CMK (cell line): ENCODE measurements at places on chromosomes 7 and 10.

DNA sequence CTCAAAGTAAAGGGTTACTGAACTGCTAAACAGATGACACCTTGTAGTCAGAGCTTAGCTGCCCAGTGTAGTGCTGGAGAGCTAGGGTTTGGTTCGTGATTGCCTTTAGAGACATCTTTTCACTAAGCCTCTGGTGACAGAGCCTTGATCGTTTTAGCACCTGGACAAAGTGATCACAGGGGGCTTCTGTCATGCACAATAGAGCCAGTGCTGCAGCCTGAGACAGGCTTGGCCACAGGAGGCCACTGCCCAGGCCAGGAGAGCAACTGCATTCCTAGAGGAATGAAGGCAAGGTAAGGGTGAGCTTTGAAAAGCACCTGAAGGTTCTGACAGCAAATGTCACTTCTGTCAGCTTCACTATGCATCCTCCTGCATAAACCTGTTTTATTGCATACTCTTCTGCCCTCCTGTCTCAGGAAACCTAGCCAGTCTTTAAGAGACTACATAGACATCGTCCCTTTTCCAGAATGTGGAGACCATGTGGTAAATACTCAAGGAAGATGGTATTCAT lies 122.9 kb downstream of the NPY start:
- DNase-seq = no peak

- no peak for DNase-seq
These were observed 196.7 kb downstream of the HGF start for GRCh38 chr7:81573128-81573527.

GRCh38 chr10:120969219-120969645 lies 118.1 kb downstream of the WDR11 start:
- DNase-seq = no peak

- no peak for DNase-seq
These were observed 31.2 kb downstream of the GSTO2 start for GRCh38 chr10:104300002-104300735.

- no peak for DNase-seq
These were observed 12.8 kb downstream of the HECTD2 start for GRCh38 chr10:91422915-91423314.

- no peak for DNase-seq
These were observed 69.0 kb upstream of the ZNF479 start for GRCh38 chr7:57201021-57201894.

DNA sequence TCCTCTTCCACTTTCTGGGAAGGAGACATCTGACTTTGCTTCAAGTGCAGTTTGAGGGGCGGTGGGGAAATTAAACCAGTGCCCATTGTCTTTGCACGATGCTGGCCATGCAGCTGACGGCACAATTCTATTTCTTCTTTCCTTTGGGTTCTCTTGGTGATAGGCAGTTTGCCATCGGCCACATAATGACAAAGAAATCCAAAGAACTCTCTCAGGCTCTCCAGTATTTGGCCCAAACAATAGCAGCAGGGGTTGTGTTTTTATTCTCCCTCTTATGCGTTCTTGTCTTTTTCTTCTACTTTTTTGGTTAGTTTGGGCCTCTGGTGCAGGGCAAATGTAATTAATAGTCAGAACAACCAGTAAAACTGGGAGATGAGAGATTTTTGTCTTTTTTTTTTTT lies 147.0 kb downstream of the EMX2 start:
- DNase-seq = no peak

- DNase-seq = peak; percentile 60
These were observed 119.5 kb downstream of the RNF216 start for GRCh38 chr7:5661942-5662341.

GRCh38 chr10:85979598-85979997 lies 387.0 kb downstream of the GRID1 start:
- DNase-seq = no peak

DNA sequence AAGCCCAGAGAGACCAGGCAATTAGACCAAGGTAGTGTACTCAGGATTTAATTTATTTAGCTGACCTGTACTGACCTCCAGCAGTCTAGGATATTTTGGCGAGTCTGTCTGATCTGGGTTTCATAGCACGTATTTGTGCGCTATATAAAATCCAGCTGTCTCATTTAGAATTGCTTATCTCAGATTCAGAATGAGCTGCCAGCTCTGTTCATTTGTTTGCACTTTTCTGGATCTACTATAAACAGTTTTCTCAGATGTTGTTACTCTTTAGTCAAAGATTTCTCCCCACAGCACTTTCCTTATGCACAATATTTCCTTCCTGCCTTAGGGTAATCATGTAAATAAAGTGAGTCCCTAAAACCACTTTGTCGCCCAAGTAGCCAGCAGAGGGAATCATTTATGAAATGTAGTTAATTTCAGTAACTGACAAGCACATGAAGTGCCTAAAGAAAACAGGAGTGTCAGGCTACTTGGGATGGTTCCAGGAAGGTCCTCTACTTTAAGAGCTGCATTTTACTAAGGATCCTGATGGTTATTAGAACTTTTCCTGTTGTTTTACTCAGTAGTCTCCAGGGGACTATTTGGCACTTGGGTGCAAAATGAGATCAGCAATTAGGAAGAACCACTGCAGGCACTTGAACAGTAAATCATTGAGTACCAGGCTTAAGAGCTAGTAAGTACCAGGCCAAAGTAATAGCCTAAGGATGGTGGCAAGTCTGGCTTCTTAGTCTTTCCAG lies 226.4 kb downstream of the TWIST1 start:
- DNase-seq = no peak

GRCh38 chr7:25485026-25485425 lies 256.7 kb upstream of the NPVF start:
- no peak for DNase-seq

DNA sequence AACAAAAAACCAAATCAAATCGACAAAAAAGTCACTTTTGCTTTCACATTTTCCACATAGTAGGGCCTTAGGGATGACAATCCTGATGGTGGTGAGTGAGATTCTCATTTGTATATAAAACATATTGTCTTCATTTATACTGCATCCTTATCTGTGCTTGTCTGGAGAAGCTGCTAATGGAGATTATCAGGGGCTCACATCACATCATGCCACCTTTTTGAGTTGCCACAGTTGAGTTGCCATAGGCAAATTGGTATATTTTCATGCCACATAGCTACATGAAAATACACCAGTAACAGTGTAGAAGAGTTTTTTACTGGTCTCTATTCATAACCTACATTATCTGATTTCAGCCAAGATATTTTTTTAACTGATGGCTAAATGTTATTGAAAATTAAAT lies 85.3 kb downstream of the CNTNAP2 start:
- no peak for DNase-seq

DNA sequence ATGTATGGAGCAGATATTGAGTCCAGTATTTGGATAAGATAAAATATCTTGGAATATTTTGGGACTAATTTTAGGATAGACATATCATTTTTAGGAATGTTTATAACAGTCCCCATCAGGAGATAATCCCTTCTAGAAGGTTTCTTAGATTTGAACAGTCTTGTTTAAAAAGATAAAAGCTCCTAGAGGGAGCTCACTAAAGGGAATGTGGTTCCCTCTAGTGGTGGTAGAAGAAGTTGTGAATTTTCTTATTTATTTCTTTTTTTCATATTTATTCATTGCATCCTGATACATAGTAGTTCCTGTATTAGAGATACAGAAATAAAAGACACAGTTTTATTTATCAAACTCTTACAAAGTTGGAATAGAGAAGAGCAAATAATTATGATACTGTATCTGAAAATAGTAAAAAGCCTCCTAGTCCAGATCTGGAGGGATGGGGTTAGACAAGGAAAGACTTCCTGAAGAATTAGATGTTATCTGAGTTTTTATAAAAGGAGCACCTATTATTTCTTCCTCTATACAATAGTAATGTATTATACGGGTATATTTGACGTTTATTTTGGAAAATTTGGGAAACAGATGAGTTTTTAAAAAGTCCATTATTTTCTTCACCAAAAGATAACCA lies 24.5 kb upstream of the KLF14 start:
- DNase-seq = no peak

- DNase-seq = no peak
These were observed 314.1 kb upstream of the C7orf33 start for GRCh38 chr7:148276314-148277041.

GRCh38 chr7:77827999-77828398 lies 29.4 kb downstream of the PHTF2 start:
- no peak for DNase-seq

DNA sequence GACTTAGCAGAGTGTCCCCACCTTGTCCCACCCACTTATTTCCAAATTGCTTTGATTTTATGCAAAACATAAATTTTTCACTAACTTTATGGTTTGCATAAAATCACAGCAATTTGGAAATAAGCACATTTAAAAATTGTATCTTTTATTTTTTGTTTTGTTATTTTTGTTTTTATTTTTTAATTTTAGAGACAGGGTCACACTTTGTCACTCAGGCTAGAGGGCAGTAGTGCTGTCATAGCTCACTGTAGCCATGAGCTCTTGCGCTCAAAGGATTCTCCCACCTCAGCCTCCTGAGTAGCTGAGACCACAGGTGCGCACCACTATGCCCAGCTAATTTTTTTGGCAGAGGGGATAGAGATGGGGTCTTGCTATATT lies 43.2 kb downstream of the APBB1IP start:
- DNase-seq = no peak

GRCh38 chr10:112140110-112140970 lies 43.2 kb downstream of the GPAM start:
- DNase-seq = peak; percentile 42

- no peak for DNase-seq
These were observed 37.0 kb downstream of the WNT2 start for GRCh38 chr7:117285826-117286225.

DNA sequence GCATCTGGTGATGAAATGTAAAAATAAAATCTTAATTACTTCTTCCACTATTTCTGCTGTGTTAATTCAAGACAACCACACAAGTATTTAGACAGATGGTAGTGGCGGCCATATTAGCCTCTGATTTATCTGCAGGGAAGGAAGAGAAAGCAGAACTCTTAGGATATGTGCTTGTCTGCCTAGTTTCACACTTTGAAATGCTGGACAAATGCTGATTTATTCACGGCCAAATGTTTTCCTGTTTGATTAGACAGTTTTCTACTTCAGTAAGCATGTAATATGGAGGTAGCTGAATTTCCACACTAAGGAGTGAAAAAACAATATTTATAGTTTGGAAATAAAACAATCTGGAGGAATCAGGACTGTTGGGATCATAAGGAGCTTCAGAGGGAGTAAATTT lies 158.1 kb downstream of the AGMO start:
- DNase-seq = no peak

GRCh38 chr10:66819691-66820090 lies 106.1 kb upstream of the LRRTM3 start:
- no peak for DNase-seq

- peak; percentile 65 for DNase-seq
These were observed at the start of gene KDM7A for GRCh38 chr7:140176811-140177702. Gene KDM7A, minus strand, starts transcription at chr7:140176983. Its CDS starts 46 bp downstream, at chr7:140176937.

GRCh38 chr10:130407052-130407451 lies 270.9 kb downstream of the GLRX3 start:
- no peak for DNase-seq

DNA sequence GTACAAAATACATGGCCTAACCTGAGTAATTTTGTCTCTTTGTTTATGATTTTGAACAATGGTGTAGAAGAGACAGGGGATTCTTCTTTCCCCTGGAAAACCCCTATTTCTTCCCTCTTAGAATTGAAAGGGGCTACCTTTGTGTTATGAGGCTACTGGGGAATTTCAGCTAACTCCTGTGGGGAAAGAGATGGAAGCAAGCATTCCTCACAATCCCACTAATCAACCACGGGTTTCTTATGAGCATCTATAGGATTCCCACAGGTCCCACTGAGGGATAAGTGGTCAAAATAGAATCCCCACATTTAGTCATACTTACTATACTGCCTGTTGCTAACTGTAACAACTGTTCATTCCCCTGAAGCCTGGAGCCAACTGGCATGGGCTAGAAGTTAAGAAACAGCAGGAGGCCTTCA lies 32.2 kb upstream of the ITGB8 start:
- DNase-seq = no peak

- no peak for DNase-seq
These were observed 10.1 kb downstream of the KCNIP2 start for GRCh38 chr10:101833466-101833865.

DNA sequence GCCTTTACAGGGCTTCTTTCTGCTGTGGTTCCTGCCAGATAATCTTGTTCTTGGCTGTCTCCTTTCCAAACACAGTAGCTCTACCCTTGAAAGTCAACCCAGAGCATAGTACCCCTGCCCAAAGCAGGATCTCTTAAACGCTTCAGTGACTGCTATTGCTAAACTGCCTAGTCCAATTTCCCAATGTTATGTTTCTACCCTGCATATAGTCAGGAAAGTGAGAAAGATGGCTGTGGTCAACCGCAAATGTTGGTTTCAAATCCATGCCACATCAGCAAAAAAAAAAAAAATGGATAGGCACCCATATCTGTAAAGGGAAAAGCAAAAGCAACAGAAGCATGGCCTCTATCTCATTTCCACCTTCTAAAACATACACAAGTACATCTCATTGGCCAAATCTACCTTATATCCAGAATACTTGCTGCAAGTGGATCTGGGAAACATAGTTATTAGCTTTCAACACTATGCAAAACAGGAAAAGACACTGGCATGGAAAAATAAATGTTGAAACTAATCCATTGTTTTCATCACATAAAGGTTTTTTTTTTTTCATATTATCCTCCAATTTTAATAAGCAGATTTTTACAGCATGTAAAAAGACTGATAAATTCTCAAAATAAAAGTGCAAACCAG lies 59.8 kb downstream of the DNAJC1 start:
- no peak for DNase-seq

DNA sequence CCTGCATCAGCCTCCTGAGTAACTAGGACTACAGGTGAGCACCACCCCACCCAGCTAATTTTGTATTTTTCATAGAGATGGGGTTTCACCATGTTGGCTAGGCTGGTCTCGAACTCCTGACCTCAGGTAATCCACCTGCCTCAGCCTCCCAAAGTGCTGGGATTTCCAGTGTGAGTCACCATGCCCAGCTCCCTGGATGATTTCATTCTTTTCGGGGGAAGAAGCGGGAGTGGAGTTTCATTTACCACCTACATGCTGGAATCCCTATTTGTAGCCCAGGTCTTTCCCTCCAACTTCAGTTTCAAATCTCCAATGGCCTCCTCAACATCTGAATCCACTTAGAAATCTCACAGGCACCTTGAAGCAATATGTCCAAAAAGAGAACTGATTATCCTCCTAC lies 2.9 kb upstream of the BTRC start:
- DNase-seq = no peak

DNA sequence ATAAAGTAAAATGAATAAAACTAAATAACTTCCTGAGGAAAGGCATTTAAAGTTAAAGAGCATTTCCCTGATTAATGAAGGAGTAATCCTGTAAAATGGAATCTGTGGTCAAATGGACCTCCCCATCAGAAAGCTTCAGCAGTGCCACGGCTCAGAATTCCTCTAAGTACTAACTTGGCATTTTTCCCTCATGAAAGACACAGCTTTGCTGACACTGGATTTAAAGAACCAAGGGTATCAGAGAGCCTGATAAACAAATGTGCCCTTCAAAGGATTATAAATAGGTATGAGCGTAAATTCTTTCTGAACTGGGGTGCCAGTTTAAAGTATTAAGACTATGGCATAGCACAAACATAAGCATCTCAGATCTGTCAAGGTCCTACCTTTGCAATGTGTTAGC lies 24.2 kb upstream of the RNF148 start:
- no peak for DNase-seq
